Coronary artery (tissue), 2 donors: ENCODE measurements at places on chromosomes 7 and 10.

GRCh38 chr10:94066411-94066810 is 72.7 kb downstream of the PLCE1 start:
- DNase-seq: no peak

DNA sequence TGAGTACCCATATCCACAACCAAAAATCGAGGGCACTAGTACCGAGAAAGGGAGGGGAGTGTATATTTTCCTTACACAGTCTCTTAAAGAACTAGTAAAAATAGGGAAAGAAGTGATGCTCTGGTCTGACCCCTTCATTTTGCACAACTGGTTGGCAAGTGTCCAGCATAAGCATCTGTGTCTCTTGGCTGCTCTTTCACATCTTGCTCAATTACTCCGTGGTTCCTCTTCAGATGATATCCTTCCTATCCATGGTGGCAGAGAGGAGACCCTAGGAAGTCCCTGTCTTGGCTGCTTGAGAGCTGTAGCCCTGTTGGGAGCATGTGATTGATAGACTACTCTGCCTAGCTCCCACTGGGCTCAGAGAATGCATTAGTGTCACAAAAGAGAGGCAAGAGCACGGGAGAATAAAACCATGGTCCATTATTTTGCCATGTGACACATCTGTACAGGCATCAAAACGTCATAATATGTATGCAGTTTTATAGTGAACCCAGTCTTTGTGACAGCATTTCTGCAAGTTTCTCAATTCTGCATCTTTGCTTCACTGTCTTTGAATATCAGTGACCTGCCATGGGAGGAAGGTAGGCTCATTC is 111.8 kb upstream of the ANKRD1 start:
- DNase-seq: no peak

- no peak for DNase-seq
These were observed 16.0 kb downstream of the TET1 start for GRCh38 chr10:68576118-68576517.

GRCh38 chr7:90723233-90723632 is 127.1 kb downstream of the CDK14 start:
- no peak for DNase-seq

DNA sequence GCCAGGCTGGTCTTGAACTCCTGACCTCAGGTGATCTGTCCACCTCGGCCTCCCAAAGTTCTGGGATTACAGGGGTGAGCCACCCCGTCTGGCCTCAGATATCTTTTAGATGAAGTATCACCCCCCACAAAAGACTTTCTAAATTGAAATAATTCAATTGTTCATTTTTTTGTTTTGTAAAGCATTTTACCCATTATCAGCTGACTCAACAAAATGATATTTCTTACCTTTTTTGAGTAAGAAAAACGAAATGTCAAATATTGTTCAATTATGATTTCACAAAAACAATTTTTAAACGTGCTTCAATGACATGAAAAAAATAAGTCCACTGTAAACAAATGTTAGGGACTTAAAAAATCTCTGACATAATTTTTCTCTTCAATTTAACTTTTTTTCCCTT is 822 bp upstream of the PRPF18 start:
- DNase-seq: no peak

DNA sequence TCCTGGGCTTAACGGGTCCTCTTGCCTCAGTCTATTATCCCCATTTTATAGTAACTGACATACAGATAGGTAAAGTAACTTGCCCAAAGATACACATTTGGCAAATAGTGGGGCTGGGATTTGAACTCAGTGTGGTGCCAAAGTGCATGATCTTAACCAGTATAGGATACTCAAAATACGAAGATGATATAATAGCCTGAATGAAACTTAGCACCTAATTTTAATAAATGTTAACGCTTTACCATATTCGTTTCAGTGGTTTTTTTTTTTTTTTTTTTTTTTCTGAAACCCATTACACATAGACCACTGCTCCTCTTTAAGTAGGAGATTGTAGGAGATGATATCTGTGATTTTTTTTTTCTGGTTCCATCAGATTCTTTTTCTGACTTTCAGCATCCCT is 21.4 kb downstream of the ACTR3B start:
- DNase-seq: no peak

DNA sequence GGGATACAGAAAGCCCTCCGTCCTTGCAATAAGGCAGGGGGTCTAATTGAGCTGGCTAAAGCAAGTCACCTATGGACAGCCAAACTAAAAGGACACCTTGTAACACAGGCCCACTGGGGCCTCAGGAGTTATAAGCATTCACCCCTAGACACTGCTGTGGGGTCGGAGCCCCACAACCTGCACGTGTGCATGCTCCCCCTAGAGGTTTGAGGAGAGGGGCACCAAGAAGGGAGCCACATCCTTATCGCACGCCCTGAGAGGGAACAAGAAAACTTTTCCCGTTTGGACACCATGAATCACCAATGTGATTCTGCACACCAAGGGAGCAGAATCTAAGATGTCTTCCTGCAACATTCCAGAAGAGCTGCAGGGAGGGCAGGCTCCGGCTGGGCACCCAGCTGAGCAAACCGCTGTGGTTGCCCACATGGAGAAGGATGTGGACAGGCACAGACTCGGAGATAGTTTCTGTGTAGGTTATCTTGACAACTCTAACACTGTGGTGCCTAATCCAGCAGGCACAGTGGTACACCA is 17.7 kb upstream of the TARP start:
- no peak for DNase-seq

- DNase-seq: no peak
These were observed 75.3 kb upstream of the TAS2R16 start for GRCh38 chr7:123070702-123071286.

DNA sequence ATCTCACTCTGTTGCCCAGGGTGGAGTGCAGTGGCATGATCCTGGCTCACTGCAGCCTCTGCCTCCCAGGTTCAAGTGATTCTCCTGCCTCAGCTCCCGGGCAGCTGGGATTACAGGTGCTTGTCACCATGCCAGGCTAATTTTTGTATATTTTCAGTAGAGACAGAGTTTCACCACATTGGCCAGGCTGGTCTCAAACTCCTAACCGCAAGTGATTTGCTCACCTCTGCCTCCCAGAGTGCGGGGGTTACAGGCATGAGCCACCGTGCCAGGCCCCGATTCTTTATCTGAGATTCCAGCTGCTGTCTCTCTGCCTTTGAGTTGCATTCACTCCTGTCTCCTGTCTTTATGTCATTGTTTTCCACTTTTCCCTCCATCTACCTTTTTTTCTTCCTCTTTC is 168.7 kb downstream of the TMEM178B start:
- no peak for DNase-seq

DNA sequence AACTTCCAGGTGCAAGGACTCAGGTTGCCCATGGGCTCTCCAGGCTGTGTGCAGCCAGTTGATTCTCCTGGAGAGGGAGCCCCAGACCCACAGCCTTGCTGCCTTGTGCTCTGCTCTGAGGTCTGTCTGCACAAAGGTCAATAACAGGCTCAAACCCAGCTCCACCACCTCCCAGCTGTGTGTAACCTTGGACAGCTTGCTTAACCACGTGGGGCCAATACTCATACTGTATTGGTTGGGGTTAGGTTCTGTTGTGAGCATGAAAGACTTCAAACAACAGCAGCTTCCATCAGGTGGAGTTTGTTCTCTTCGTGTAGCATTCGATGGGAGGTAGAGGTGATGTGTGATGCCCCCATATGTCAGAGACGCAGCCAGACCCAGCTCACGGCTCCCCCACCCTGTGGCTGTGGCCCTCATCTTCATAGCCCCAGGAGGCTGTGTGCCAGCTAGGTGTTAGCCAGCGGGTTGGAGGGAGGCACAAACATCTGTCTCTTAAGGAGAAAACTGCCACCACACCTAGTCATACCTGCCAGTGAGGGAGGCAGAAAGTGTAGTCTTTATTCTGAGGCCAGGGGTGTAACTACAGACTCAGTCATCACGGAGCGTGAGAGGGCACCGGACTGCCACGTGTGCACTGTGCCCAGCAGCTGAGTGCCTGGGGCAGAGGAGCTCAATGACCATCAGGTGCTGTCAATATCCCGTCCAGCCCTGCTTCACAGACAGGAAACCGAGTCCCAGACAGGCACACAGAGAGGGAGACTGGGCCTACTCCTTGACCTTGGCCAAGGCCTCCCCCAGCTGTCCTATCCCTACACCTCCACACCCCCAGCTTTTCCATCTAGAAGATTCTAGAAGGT is 8.1 kb upstream of the POLD2 start:
- DNase-seq: no peak

GRCh38 chr10:62019013-62019684 is 117.7 kb downstream of the ARID5B start:
- no peak for DNase-seq

GRCh38 chr10:71284544-71285179 is 34.4 kb upstream of the SLC29A3 start:
- DNase-seq: no peak

DNA sequence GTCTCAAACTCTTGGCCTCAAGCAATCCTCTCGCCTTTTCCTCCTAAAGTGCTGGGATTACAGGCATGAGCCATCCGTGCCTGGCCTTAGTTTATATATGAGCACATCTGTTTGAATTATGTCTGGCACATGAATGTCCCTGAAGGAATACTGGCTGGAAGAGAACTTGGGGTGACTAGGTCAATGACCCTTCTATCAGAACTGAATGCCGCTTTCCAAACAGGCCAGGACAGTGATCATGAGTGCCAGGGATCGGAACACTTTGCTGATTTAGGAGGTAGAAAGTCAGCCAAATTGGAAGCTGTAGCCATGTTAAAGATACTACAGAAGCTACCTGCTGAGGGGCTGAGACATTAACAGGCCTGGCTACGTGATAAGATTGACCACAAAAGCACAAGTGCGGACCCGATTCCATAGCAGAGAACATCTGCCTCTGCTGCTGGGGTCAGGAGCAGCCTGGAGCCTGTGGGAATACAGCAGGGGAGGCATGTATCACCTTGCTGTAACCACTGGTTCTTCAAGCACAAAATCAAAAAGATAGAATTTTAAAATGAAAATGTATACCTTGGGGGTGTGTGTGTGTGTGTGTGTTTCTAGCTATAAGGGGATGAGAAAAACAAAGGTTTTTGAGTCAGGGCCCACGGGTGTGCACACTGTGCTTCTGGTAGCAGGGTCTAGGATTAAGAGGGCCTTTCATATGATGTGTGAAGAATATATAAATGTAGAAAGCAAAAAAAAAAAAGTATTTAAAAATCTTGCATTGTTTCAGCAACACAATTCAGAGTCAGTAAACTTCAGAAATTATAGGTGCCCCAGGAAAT is 293.7 kb downstream of the BBS9 start:
- no peak for DNase-seq

DNA sequence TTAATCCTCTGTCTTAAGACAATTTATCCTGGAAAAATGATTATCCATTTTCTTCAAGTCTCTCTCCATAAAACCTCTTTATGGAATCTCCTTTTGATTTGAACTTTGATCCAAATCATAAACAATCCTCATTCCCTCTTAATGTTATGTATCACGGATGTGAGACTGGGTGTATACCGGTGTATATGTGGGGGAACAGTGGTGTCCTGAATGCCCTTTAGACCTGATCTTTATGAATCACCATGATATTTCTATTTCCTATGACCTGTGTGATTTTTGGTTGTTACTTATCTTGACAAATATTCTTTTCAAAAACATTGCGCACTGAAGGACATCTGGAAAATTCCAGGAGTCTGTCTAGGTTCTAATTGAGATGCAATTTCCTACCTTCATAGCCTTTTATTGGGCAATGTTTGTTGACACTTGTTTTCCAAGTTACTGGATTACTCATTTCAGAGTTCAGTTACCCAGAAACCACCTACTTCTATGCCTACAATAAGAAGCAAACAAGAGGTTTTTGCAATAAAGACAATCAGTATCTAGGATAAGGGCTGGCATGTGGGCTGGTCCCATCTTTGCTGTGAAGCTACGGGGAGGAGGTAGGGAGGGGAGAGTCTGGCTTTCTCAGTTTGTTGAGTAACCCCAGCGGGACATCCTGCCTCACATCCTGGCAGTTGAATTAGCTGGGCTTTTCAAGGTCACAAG is 190.4 kb downstream of the CTTNBP2 start:
- no peak for DNase-seq

DNA sequence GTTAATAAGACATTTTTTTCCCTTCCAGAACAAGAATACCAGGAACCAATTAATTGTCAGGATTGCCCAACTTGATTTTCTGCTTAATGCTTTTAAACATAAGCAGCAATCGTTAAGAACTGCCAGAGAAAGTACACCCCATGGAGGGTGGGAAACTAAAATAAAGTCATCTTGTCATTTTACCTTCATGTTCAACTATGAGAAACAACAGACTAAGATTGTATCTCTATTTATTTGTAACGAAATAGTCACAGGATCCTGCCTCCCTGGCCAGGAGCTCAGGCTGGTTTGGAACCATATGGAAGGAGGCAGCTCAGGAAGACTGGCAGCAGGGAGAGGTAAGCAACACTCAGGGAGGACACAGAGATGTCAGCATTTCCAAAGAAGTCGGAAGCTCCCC is 129.6 kb downstream of the TNS3 start:
- no peak for DNase-seq

- DNase-seq: no peak
These were observed 679.6 kb downstream of the PARD3 start for GRCh38 chr10:34135515-34135914.

DNA sequence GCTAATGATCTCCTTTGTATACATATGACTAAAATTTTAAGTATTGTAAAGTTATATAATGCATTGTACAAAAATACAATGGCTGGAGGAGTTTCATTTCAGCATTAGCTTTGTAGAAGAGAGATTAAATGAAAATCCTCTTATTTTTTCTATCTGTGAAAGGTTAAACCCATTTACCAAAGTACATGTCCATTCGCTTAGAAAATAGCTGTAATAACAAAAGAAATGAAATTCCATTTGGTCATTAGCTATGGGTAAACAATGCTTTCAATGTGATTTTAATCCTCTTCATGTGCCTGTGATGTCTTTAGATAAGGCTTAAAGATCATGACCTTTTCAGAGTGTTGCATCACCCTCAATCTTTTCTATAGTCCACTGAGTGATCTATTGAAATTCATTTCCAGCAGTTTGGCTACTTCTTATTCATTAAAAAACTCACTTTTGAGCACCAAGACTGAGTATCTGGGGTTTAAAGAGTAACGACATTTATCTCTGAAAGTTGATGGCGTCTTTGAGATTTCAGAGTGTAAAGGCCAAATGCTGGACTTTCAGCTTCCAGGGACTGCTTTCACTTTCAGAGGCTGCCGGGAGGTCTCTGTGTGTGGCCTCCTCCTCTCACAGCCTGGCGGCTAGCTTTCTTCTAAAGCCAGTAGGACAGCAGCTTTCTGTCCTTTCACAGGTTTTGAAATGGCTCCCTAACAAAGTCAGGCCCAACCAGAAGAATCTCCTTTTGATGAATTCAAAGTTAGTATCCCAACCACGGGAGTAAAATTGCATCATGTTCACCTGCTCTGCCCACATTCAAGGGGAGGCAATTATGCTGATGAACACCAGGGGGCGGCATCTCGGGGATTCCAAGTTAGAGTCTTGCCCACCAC is 701.4 kb upstream of the COBL start:
- DNase-seq: no peak

- DNase-seq: no peak
These were observed 44.6 kb downstream of the BMS1 start for GRCh38 chr10:42827201-42827600.

GRCh38 chr10:131561897-131562296 is 250.4 kb upstream of the TCERG1L start:
- DNase-seq: peak; percentile 38
